ENCODE measurements at places on chromosomes 16 and 17.

GRCh38 chr17:61555127-61555566 lies 35.9 kb downstream of the NACA2 start:
- no peak for DNase-seq

GRCh38 chr17:69103557-69104233 lies 38.0 kb downstream of the ABCA6 start:
- DNase-seq: no peak

DNA sequence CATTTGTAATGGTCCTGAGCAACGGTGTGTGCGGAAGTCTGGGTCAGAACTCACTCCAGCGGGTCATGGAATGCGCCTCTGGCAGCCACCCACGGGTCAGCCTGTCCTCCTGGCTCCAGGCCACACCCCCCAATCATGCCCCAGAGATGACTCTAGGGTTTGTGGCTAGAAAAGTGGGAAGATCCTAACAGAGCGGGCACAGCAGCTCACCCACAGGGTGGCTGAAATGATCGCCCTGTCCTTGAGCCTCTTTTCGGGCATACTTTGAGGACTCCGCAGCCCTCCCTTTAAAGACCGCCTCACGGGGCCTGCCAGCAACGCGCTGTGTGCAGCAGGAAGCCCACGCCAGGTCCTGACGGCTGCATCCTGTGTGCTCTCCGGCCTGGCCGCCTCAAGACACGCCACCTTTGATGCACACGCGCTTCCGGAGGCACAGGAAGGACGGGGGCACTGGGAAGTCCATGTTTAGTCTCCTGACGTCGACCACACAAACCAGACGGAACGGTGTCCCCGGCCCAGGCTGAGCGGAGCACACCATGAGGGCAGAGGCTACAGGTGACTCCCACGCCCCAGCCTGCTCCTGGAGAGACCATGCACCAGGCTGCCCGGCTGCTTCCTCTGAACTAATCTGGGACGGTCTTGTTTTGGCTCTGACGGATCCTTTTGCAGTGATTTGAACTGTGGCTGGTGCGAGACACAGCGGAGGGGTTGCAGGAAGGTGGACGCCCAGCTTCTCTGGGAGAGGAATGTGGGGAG lies 92.9 kb downstream of the TBC1D16 start:
- DNase-seq: no peak

DNA sequence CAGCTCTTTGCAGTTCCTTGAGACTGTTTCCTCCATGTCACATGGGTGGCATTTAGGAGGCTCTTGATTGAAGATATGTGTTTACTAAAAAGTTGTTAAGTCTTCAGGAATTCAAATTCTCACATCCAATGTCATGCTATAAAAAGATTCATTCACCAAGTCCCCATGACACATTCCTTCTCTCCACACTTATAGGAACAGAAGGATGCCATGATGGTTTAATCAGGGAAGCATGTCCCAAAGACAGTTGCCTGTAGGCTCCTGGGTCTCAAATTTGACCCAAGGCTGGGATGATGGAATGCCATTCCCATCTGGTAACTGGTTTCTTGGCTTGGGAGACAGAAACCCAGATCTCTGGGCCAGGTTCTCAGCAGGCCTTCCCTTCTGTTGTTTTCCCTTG lies 140.6 kb upstream of the SOX9 start:
- no peak for DNase-seq

- DNase-seq: no peak
Measured at GRCh38 chr17:69716556-69716955, 302.1 kb downstream of the MAP2K6 start.

- DNase-seq: no peak
Measured at GRCh38 chr16:82157534-82157812, 12.6 kb downstream of the MPHOSPH6 start.

DNA sequence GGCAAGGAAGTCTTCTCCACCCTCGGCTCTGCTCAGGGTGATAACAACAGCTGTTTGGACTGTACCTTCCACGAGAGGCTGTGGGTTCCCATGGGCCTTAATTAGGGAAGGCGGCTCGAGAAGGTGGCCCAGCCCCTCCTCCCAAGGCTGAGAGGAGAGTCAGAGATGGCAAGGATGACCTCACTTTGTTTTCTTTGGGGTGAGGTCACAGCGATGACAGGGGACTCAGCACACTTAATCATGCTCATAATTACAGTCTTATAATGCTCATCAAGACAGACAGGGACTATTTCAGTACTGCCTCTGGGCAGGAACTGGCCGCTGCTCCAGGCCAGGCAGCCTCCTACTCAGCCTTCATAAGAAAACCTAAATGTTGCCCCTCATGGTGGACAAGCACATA lies 19.7 kb downstream of the WFDC1 start:
- DNase-seq: no peak

GRCh38 chr17:44971776-44972483 lies 3.8 kb upstream of the C1QL1 start:
- DNase-seq: no peak

DNA sequence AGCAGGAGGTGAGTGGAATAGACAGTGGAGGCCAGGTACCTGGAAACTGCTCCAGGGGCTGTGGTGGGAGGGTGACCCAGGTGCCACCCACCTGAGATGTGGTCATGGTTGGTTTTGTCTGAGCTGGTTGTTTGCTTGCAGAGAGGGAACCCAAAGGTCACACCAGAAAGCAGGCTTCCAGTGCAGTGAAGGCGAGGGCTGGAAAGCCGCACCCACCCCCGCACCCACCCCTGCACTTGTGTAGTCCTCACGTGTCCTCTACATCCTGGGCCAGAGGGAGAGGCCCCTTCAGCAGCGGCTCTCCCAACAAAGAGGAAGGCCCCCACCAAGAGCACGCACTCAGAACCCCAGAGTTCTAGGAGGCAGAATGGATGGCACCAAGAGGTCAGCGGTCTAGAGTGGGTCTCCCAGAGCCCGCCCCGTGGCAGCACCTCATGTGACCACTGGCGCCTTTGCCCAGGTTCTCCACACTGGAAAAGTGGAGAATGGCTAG lies 92.6 kb upstream of the CBX4 start:
- DNase-seq: no peak

Measured in stimulated activated naive CD4-positive, alpha-beta T cell (primary cell).